CMK (cell line): ENCODE measurements at places on chromosomes 7 and 10.

- no peak for DNase-seq
Measured at GRCh38 chr7:46168231-46168630, 247.2 kb upstream of the IGFBP3 start.

DNA sequence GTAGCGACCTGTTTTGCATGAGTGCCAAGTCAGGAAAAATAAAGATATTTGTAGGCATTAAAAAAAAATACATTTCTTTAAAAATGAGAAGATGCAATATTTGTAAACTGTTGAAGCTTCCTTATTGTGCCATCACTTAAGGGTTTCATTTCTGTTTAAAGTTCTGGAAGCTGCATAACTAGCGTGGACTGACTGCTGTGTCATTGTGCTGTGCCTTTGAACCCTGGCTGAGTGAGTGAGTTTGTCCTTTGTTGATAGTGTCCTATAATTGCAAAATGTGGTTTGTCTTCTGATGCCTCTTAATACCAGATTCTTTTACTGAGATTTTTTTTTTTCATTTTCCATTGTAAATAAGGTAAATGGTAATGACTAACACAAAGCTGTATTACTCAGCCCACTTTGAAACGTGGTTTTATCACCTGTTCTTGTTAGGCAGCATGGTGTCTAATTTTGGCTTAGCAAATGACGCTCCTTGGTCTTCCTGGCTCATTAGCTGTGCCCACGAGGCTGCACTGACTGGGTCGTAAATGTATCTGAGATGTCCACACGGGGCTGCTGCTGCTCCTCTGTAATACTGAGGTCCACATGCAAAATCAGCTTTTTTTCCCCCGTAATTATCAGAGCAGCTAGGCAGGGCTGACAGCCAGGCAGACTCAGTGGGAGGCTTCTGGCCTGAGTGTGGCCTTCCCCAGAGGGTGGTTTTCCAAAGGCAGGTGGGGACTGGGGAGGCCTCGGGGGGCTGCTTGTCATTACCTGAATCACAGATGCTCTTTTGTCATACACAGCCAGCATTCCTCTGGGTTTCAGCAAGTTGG, 14.8 kb downstream of the ZSCAN25 start:
- DNase-seq: no peak

- DNase-seq: no peak
Measured at GRCh38 chr10:35488228-35488627, 116.9 kb upstream of the GJD4 start.

DNA sequence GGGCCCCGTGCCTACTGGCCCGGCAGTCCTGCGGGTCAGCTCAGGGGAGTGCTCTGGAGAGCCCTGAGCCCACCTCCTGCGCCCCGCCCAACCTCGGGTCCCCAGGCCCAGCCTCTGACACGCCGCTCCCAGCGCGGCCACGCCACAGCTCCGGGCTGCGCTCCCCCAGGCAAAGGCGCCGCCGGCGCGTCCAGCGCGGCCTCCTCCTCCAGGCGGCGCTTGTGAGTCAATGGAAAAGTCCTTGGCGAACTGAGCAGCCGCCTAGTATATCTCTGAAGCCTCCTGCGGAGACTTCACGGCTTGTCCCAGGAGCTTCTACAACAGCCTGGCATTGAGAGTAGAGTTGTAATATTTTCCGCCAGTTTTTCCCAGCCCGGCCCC, 29.5 kb upstream of the BMS1 start:
- DNase-seq: no peak

DNA sequence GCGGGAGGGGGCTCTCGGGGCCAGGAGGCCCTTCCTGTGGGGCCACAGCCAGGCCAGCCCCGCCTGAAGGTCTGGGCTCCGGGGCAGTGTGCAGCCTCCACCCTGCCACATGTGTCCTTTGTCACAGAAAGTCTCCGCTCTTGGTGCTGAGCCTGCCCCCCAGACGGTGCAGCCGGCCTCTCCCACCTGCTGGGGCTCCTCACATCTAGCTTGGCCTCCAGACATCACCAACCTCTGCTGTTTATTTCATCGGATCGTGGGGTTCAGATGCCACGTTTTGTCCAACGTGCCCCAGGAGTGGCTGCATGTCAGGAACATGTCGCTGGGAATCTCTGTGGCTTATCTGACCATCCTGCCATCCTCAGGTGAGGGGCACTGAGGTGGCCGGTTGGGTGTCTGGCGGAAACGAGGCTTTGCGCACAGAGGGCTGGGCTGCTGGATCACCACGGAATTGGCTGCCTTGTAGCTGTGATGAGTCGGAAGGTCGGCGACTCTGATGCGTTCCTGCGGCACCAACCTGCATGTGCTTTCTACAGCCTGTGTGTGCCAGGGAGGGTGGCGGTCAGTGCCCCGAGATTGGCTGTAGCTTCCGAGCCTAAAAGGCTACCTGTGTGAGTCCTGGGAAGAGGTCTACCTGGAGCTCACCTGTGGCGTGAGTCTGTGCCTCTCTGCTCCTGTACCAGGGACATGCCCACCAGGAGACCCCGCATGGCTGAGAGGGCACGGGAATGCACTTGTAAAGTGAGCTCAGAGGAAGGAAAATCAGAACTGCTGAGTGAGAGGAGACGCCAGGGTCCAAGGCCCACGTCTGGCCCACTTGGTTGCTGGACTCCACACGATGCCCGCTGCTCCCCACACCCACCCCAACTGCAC, 316.4 kb downstream of the DNAJB6 start:
- no peak for DNase-seq

- no peak for DNase-seq
Measured at GRCh38 chr7:116353647-116354046, 143.3 kb downstream of the TES start.

GRCh38 chr10:117462424-117462792, 80.1 kb upstream of the EMX2 start:
- no peak for DNase-seq

- DNase-seq: no peak
Measured at GRCh38 chr10:8768852-8769251, 714.4 kb downstream of the GATA3 start.

DNA sequence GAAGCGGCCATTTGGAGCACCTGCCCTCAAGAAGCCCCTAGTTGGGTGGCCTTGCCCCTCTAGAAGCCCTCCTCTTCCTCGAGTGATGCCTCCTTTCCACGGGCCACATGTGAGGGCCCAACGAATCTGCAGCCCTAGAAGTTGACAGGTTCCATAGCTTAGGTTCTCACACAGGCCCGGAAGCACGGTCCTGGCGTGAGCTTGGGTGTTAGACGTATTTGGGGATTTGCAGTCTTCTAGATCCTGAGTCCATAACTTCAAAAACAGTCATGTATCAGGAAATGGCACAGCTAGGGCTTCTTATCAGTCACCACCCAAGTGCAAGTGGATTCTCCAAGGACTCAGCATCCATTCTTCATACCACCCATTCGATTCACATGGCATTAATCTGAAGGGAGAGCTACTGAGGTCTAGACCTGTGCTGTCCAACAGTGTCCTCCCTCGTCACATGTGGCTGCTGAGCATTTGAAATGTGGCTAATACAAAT, 477 bp upstream of the FBXW4 start:
- DNase-seq: no peak

GRCh38 chr7:158740013-158740656, 35.5 kb upstream of the NCAPG2 start:
- DNase-seq: no peak

GRCh38 chr7:37833107-37833817, 15.1 kb upstream of the NME8 start:
- peak; percentile 18 for DNase-seq

- DNase-seq: no peak
Measured at GRCh38 chr10:132449051-132449810, 52.2 kb downstream of the PWWP2B start.

- DNase-seq: peak; percentile 26
Measured at GRCh38 chr7:89334797-89335196, 539.3 kb upstream of the TEX47 start.

- DNase-seq: no peak
Measured at GRCh38 chr7:107614425-107614824, 34.4 kb downstream of the BCAP29 start.

DNA sequence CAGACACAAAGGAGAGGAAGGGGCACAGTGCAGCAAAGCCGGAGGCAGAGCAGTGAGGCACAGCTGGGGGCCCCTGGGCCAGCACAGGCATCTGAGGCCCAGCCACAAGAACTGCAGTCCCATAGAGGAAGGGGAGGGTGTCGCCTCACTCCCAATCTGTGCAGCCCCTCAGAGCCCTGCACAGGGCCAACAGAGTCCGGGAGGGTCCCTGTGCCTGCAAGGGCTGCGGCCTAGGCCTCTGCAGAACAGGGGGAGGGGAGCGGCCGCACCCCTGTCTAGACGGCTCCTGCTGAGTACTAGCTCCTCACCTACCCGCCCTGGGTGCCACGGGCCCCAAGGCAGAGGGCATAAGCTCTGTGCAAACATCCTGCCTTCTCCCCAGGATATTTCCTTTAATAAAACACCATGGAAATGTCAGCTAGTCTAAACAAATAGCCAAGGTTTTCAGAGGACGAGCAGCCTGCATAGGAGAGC, 32.4 kb upstream of the RET start:
- no peak for DNase-seq

GRCh38 chr10:21954690-21955089, 48.8 kb downstream of the DNAJC1 start:
- no peak for DNase-seq

GRCh38 chr10:3785251-3785850, 342 bp upstream of the KLF6 start:
- peak; percentile 74 for DNase-seq

DNA sequence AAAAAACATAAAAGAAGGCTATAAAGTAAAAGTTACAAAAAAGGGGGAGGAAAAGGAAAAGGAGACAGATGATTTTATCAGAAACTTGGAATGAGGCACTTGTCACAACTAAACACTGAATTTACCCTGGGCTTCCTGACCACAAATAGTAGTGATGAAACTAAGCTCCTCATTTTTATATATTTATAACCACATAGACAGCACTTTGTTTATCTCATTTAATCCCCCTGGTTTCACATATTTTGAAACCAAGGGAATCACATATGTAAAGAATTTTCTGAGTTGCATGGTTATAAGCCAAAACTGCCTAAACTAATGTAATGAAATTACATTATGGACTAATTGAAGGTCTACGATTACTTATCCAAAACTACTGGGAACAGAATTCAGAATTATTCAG, 39.6 kb upstream of the MET start:
- no peak for DNase-seq

- no peak for DNase-seq
Measured at GRCh38 chr7:69605070-69605469, 6.8 kb downstream of the AUTS2 start.

DNA sequence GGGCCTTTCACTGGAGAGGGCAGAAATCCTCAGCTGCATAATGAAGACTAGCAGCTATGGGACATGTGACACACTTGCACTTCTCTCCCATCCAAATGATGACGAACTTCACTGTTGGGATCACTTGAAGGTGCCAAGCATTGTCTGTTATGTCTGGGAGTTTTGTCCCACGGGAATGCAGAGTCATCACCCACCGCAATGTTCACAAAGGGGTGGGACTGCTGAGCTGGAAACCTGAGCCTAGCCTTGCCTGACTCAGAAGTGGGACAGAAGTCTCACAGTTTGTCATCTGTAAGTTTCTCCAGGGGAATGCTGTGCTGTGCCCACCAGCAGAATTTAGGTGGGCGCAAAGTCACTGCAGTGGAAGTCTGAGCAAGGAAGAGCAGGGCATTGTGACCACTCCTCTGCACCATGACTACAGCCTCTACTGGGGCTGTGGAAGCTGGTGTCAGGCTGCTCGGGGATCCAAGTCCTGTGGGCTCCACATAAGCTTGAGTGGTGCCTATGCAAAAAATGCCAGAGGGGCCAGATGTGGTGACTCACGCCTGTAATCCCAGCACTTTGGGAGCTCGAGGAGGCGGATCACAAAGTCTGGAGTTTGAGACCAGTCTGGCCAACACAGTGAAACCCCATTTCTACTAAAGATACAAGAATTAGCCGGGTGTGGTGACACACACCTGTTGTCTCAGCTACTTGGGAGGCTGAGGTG, 472.0 kb upstream of the CNTNAP2 start:
- DNase-seq: no peak

DNA sequence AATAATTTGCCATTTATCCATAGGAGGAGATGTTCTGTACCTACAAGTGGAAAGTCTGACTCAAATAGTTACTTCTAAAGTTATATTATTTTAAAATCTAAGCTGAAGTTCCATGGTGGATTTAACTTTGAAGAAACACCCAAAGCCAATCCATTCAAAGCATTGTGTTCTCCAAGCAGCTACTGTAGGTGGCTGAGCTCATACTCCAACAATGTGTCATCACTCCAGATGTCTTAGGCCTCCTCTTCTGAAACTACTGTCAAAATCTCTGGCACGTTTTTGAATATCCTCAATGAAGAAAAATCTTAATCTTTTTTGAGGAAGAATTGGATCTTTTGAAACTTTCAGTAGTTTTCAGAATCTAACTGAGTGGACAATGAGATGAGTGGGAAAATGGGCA, 169.1 kb downstream of the PTEN start:
- no peak for DNase-seq

DNA sequence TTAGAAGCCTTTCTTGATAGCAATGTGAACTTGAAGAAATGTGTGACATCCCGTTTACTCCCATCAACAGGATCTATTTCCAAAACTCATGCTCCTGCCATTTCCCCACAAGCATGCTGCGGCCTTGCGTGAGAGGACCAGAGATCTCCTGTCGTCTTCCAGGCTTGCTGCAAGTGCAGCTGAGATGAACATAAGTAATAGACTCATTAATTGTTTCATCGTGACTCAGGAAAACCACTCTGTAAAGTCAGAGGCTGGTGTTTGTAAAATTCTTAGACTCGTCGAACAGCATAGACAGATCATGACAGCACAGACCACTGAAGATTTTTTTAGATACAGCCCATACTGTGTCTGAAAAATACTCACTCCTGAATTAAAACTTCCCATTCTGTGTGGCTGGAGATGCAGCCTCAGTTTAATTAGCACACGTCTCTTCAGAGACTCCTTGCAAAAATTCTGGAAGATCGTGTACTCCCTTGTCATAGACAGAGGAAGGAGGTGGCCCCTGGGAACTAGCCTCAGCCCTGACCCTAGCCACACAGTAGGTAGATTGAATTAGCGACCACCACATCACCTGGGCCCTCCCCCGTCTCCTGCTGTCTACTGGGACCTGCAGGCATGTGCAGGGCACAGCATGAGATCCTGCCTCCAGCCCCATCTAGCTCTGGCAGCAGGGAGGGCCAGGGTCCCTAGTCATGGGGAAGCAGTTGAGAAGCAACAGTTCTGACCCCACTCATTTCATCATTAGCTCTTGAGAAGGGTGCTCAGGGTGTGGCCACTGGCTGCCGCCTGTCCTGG, 226.0 kb downstream of the CELF2 start:
- DNase-seq: no peak
